Pulmonary artery endothelial cell (primary cell): ENCODE measurements at places on chromosomes 16 and 17. TPM values are rescaled to one million over a fixed set of nuclear protein-coding genes. Genes with fewer than 3 reads are reported as not detected.

TMEM238L gene
- not detected in 2 replicates for total RNA-seq

HERPUD1 gene
- total RNA-seq, result 43.6 and 129 TPM in 2 replicates

CCL4 gene
- not detected in 2 replicates for total RNA-seq

SLC5A10 gene
- total RNA-seq, result not detected in 2 replicates

OTOA gene
- total RNA-seq, result 0.11 TPM in 1 of 2 replicates, not detected in the other
